AG08395 (cell line): ENCODE measurements at places on chromosomes 1 and 21.

DNA sequence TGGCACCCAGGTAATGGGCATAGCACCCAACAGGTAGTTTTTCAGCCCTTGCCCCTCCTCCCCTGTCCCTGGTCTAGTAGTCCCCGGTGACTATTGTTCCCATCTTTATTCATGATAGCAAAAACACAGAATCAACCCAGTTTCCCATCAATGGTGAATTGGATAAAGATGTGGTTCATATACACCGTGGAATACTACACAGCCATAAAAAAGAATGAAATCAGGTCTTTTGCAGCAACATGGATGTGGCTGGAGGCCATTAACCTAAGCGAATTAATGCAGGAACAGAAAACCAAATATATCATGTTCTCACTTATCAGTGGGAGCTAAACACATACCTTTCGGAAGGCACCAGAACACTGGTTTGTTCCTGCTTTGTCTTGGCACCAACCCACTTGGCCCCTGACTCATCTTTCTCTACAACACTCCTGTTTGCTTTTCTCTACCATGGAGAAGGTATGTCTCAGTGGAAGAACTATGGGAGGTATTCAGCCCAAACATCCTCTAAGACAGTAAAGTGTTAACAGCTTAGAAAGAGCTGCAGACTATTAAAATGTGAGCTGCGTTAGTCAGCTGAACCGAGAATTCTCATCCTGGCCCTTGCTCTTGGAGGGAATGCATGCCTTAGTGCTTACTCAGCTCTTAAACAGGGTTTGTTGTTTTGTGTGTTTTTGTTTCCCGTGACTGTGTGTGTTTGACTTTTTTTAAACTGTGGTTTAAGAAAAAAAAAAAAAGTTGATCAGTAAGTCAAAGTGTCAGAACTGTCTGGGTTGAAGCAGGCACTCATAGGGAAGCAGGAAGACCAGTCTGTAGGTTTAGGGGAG lies 203.0 kb downstream of the TOMM20 start:
- peak; percentile 93 for DNase-seq

GRCh38 chr21:33894736-33895288 lies 20.8 kb downstream of the ATP5PO start:
- DNase-seq: peak; percentile 89

GRCh38 chr1:154129391-154129970 lies 25.4 kb downstream of the NUP210L start:
- DNase-seq: peak; percentile 10

DNA sequence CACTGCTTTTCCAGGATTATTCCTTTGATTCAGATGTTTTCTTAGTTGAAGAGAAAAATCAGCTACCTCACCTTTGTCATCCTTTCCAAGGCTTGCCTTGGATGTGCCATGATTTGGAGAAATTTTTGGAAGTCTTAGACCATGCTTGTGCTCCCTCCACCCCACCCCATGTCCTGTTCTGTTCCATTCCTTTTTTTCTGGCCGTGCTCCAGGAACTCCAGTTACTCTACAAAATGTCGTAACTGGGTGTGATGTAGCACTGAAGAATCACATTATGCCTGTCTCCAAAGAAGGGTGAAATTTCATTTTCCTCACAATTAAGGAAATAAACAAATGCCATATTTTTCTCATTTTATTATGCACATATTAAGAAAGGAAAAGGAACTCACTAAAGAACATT lies 217.8 kb upstream of the ZRANB2 start:
- DNase-seq: no peak

DNA sequence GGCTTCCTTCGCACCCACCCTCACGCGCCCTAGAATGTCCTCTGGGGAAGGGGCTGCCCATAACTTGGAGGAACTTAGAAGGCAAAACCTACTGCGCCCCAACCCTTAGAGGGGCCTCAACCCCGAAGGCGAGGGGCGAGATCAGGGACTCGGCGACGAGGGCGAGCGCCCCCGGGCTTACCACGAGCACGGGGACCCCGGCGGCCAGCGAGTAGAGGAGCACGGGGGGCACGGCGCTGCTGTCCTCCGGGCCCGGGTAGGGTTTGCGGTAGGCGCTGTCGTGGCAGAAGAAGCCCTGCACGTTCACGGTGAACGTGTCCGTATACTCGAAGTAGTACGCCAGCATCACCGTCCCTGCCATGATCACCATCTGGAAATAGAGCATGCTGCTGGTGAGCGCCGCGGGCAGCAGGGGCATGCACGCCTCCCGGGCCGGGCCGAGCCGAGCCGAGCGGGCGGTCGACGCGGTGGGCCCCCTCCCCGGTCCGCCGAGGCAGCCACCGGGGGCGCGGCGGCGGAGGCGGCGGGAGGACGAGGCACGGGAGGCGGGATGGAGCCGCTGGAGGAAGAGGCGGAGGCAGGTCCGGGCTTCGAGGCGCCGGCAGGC lies 304 bp downstream of the PLPPR5 start:
- peak; percentile 7 for DNase-seq

DNA sequence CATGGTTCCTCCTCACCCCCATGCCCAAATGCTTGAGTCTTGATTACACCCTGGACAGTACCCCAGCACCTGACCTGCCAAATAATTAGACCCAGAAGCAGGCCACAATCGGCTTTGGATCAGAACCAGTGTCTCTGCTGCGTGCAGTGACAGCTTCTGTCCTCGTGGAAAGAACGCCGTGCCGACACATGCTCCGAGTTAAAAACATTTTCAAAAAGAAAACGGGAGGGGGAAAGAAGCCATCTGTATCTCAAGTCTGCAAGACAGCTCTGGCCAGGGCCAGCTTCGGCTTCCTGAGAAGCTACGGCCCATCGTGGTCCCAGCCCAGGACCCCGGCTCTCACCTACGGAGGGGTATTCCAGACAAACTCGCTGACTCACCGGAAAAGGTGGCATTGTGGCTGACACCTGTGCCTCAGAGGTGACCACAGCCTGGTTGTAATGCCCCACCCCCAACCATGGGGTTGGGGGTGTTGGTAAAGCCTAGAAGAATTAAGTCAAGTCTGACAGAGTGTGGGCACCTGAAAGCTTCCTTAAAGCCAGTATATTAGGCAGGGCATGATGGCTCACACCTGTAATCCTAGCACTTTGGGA lies 25.8 kb downstream of the SSBP3 start:
- no peak for DNase-seq

DNA sequence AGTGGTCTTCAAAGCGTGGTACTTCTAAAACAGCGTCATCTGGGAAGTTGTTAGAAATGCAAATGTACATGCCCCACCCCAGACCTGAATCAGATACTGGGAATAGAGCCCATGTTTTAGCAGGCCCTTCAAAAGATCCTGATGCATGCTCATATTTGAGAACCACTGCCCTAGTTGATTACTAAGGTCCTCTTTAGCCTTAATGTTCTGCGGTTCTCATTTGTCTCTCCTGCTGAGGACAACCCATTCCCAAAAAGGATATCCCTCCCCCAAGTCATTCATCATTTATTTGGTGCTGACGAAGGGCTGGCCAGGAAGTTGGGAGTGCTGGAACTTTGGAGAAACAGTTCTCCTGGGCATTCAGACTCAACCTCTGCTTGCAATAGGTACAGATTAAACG lies 92.4 kb upstream of the RALGPS2 start:
- DNase-seq: peak; percentile 55

DNA sequence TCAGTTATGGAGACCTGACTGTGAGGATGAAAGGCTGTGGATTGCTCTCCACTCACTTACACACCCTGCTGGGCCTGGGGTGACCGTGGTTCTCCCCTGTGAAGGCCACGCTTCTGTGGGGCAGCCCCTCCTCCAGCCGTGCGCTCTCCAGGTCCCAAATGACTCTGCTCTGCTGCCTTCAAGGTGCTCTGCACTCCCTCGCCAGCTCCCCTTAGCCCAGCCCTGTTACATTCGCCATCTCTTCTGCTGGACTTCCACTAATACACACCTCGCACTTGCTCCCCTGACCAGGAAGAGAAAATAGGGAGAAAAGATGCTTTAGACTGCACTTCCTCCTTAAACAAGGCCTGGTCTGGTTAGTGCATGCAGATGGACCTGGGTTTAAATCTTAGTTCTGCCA lies 24.6 kb downstream of the OPTC start:
- DNase-seq: no peak

- no peak for DNase-seq
Measured at GRCh38 chr1:236079703-236080102, 14.8 kb upstream of the NID1 start.

- no peak for DNase-seq
Measured at GRCh38 chr1:36239941-36240637, 15.8 kb downstream of the THRAP3 start.

GRCh38 chr1:41396084-41396483 lies 34.9 kb downstream of the FOXO6 start:
- no peak for DNase-seq

DNA sequence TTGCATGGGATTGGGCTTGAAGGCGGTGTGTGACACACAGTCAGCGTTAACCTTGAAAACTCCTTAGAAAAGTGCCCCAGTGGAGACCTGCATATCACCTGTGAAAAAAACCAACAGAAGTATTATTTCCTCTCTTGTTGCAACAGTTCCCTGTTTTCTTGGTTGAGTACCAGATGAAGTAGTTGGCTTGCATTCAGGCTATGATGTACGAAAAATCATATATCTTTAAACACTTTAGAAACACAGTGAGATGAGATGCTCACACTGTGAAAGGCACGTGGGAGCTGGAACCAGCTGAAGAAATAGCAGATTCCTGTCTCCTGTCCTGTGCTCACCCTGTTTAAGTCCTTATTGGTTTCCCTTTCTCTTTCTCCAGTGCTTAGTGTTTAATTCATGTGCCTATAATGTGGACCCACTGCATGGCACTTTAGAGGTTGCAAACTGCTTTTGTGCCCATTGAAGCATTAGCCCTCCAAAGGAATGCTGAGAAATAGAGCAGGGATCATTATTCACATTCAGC lies 2.8 kb downstream of the CAMK1G start:
- no peak for DNase-seq

DNA sequence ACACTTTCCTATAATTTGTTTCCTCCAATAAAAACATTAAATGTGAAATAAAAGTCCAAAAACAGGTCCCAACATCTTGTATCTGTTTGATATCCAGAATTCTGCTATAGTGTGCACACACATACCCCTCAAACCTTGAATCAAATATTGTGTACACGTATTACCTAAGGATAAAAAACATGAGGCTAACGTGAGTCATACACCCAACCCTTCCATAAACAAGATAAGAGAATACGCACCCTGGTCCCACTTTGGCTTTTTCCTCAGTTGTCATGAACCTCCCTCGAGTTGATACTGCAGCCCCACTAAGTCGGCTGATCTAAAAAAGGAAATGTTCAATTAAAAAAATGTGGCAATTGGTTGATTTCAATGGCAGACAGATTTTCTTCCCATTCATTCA lies 5.2 kb downstream of the KHDC4 start:
- no peak for DNase-seq

- no peak for DNase-seq
Measured at GRCh38 chr1:17507915-17508314, 31.6 kb upstream of the ARHGEF10L start.

DNA sequence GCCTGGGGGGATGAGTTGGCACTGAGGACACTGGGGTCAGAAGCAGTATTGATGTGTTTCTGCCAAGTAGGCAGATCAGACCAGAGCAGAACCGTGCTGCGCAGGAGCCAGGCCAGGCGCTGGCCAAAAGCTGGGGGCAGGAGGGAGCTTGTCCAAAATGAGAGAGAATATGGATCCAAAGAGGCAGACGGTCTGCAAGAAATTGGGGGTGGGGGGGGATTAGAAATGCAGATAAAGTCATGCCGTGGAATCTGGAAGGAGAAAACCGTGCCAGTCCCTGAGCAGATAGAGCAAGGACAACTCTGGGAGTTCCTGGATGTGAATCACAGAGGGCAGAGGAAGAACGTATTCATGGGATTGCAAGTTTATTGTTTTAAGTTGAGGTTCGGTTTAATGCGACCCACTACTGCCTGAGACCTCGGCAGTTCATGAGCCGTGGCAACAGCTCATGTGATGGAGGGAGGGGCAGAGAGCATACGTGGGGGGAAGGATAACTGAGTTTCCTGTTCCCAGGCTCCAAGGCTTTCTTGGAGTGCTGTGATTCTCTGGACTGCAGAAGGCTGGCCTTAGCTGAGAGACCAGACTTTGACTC lies 224.0 kb downstream of the FGGY start:
- peak; percentile 10 for DNase-seq

DNA sequence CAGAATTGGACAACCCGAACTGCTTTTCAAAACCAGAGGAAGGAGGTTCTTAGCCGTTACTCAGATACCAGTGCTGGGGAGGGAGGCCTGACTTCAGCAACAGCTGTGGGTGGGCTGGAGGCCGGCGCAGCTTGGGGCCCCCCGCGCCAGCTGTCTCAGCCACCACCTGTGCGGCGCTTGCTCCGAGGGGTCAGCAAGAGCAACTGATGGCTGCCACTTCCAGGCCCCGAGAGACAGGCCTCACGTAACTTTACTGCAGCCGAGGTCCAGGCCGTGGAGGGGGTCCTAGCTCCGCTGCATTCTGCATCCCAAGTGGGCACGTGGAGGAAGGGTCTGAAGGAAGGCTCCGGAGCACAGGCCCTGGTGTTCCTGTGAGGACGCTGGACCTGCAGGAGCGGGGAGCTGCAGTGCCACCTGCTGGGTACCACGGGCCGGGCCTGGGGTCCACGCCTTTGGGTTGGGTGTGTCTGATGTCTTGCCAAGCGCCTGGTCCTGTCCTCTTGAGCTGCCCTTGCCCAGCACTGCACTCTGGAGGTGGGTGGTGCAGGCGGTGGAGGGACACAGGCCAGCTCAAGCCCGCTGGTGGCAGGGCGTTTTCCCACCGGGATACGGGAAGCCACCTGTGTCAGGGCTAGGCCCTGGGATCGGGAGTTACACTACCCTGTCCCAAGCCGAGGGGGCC lies 9.8 kb downstream of the THAP3 start:
- peak; percentile 50 for DNase-seq

DNA sequence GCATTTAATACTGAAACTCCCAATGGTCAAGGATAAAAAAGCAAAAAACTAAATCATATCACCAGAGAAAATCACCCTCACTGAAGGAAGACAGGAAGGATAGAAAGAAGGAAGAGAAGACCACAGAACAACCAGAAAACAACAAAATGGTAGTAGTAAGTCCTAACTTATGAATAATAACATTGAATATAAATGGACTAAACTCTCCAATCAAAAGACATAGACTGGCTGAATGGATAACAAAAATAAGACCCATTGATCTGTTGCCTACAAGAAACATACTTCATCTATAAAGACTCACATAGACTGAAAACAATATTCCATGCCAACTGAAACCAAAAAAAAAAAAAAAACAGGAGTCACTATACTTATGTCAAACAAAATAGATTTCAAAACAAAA lies 347.7 kb downstream of the NCAM2 start:
- no peak for DNase-seq

DNA sequence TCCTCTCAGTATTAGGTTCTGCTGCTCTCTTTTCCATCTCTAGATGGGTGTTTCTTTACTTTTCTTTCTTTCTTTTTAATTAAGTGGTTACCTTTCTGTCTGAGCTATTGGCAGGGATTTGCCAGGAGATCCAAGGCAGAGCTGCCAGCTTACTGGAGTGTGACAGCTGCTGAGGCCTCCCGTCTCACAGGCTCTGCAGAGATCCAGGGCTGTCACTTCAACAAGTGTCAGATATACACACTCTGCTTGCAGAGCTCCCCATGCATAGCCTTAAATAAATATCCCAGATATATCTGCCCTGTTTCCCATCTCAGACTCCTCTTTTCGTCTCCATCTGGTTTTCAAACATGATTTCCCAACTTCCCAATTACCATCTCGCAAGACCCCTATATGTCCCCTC lies 124.3 kb downstream of the NOS1AP start:
- DNase-seq: no peak

GRCh38 chr1:39954870-39955546 lies at the start of gene MFSD2A:
Gene MFSD2A (plus strand): TSS chr1:39955145. CDS start chr1:39955293, 148 bp downstream.
- DNase-seq: peak; percentile 98
